ENCODE measurements at places on chromosomes 3 and 15.

GRCh38 chr3:133294253-133294652 lies 105.6 kb upstream of the BFSP2 start:
- DNase-seq: peak; percentile 38

DNA sequence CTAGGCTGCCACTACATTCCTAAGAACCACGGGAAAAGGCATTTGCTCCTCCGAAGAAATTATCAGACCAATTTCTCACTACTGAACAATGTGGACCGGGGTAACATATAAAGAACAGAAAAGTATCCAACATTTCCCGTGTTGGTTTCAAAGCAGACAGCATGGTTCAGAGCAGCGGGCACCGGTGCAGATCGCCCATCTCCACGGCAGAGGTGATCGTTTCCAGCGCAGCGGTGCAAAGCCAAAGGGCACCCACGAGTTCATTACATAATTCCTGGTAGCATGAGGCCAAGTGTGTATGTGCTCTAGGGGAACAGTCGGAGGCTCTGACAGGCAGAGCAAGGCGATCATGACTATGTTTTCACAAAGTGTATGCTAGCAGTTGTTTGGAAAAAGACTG lies 13.2 kb downstream of the GRK7 start:
- no peak for DNase-seq

DNA sequence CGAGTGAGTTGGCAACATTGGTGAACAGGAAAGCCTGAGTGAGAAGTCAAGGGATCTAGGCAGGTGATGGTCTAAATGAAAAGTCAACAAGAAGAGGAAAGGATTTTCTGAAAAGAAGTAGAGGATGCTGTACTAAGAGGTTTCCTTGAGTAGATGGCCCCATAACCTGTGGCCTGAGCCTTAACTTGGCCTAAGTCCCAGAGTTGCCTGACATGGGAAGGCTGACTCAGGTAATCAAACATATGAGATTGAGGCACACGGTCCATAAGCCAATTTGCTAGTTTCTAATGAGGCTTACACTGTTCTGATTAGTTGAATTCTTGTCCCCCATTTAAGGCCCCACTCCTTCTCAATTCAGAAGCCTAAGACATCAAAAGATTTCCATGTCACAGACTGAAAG lies 262.5 kb upstream of the LMCD1 start:
- no peak for DNase-seq

DNA sequence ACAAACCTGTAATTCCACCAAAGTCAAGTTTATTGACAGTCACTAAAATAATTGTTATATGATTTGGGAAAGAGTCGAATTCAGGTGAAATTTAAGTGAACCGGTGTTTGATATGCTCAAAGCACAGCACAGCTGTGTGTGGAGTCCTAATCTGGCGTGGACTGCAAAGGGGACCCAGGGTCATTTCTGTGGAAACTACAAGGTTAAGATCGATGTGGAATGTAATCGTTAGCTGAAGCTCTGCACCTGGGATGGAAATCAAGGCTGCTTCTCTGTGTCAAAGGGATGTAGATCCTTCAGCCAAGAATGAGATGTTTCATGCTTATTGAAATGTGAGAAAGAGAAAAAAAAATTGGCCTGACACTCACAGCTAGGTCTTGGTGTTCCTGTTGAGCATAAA lies 1.6 kb upstream of the ELP6 start:
- no peak for DNase-seq

DNA sequence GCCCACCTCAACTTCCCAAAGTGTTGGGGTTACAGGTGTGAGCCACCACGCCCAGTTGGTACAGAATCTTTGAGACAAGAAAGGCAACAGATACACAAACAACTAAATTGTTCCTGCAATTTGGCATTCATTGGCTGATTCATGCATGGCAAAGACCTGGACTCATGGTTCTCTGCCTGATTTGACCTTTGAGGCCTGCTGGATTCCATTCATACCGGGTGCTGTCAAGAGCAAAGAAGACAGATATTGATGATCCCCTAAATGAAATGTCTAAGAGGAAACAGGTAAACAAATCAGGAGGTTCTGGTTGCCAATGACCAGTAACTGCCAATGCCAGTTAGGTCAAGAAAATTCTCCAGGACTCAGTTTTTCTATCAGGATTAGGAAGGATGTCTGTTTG lies 43.9 kb upstream of the RAD18 start:
- DNase-seq: no peak

GRCh38 chr3:149426325-149426724 lies 48.2 kb upstream of the TM4SF4 start:
- DNase-seq: no peak

DNA sequence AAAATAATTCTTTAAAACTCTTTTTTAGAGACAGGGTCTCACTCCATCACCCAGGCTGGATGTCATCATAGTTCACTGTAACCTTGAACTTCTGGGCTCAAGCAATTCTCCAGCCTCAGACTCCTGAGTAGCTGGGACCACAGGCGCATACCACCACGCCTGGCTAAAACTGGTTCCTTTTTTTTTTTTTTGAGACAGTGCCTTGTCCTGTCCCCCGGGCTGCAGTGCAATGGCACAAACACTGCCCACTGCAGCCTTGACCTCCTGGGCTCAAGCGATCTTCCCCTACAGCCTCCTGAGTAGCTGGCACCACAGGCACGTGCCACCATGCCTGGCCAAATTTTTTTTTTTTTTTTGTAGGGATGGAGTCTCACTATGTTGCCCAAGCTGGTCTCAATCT lies 23.7 kb upstream of the FURIN start:
- no peak for DNase-seq

All from fibroblast of skin of right biceps (primary cell).